A549 treated with ZK216348 at 1 μM for 4 hours (cell line): ENCODE measurements at places on chromosomes 4 and X. TPM values are rescaled to one million over a fixed set of nuclear protein-coding genes. Genes with fewer than 3 reads are reported as not detected.

XAGE1B gene
- 160 to 278 TPM (median 228 TPM) in 5 replicates for total RNA-seq

SPANXD gene
- 0.46 TPM in 1 of 5 replicates, not detected in the others for total RNA-seq

FAM53A gene
- 0.67 to 1.2 TPM (median 0.95 TPM) in 5 replicates for total RNA-seq

PCDH18 gene
- not detected in 5 replicates for total RNA-seq

BGN gene
- 0.12 to 0.26 TPM (median 0.18 TPM) in 4 of 5 replicates, not detected in the other for total RNA-seq

CRLF2 gene
- total RNA-seq, result 0.73 to 1.2 TPM (median 1.0 TPM) in 5 replicates

MGAT4D gene
- not detected in 5 replicates for total RNA-seq

CENPVL1 gene
- total RNA-seq, result not detected in 5 replicates

AKAP17A gene
- total RNA-seq, result 24.1 to 41.2 TPM (median 39.3 TPM) in 5 replicates

NAA11 gene
- total RNA-seq, result not detected in 5 replicates

PDCL2 gene
- not detected in 5 replicates for total RNA-seq

MMRN1 gene
- not detected in 5 replicates for total RNA-seq
